Stimulated activated CD4-positive, alpha-beta T cell treated with anti-CD3 and anti-CD28 coated beads, Interleukin-1b, Interleukin-23, amount 100 ng/mL, for 1 hour (primary cell): ENCODE measurements at places on chromosomes 11 and 22.

DNA sequence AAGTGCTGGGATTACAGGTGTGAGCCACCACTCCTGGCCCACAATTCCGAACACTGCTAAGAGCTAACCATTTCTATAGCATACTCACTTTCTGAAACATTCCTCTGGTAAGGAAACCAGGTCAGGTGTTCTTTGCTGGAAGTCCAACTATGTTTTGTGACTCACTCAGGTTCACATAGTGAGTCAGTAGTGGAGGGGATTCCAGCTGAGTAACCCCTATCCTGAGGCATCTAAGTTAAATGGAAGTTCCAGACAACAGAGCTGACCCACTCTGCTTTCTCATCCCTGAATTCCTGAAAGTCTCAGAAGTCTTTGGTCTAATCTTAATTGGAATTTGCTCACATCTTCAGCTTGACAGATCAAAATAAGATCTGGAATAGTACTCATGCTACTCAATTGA lies 3.0 kb upstream of the CHRNA10 start:
- DNase-seq: no peak

- DNase-seq: no peak
Measured at GRCh38 chr11:32888805-32889204, 3.8 kb upstream of the QSER1 start.

- no peak for DNase-seq
Measured at GRCh38 chr11:29163231-29163630, 853.6 kb downstream of the KCNA4 start.

GRCh38 chr11:62171261-62171723 lies 18.7 kb upstream of the SCGB1D1 start:
- peak; percentile 32 for DNase-seq

- DNase-seq: no peak
Measured at GRCh38 chr22:44304354-44304753, 8.4 kb downstream of the SHISAL1 start.

DNA sequence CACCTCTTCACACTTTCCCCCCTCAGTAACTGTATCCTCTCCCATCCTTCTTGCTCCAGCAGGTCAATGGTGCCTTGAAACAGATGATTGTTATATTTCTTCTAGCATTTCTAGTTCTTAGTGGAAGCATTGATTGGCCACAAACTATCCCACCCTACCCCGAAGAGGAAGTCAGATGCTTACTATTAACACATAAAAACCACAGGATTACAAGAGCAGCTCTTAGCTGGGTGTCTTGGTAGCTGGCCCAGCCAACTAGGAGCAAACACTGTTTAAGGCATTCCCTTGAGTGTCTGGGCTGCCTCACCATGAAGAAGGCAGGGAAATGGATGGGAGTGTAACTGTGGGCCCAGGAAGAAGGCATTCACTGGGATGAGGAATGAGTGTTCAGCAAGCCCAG lies 176.6 kb downstream of the GRIK4 start:
- DNase-seq: no peak

DNA sequence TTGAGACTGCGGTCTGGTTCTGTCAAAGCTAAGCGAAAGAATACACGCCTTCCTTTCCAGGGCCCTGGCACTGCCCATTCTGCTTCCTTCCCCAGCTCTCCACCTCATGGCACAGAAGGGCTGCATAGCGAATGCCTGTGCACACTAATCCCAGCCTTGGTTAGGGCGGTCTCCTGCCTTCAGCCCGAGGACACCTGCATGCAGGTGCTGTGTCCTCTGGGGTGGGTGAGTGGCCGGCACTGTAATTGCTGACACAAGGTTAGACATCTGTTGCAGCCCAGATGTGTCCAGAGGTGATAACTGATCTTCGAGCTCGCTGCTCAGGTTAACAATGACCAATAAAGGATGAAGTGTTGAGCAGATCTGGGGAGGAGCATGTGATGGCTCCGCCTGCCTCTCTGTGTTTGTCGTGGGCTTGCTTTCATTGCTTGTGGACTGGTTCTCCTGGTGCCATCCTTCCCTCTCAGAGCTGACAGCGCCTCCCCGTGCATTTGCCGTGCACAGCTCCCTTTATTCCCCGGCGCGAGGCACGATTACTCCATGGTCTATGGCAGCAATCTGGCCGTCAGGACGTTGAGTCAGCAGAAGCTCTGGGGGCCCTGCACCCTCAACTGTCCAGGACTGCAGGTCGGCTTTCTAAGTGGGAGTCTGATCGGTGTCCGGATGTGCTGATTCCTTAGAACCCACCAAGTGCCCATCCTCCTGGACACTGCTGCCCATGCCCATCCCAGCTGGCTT lies 1088.2 kb downstream of the BRD1 start:
- DNase-seq: no peak

- DNase-seq: no peak
Measured at GRCh38 chr11:48050304-48050703, 69.9 kb downstream of the PTPRJ start.
